ENCODE measurements at places on chromosomes 6 and 20.

GRCh38 chr6:35484921-35485392, 11.9 kb downstream of the TEAD3 start:
- DNase-seq: no peak

DNA sequence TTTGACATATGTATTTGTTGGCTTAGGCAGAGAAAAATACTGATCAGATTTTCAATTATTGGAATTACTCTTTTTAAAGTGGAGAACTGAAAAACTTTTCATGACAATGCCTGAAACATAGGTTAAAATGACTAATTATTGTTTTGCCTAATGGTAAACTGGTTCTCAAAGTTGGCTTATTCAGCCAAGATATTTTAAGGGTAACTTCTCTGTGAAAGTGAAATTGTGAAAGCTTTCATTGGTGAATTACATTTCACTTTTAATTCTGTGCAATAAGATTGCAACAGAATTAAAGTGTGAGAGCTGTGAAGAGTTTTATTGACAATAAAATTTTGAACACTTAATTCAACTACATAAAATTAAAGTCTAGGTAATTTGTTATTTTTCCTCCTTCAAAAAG, 24.5 kb downstream of the KIAA0408 start:
- no peak for DNase-seq

DNA sequence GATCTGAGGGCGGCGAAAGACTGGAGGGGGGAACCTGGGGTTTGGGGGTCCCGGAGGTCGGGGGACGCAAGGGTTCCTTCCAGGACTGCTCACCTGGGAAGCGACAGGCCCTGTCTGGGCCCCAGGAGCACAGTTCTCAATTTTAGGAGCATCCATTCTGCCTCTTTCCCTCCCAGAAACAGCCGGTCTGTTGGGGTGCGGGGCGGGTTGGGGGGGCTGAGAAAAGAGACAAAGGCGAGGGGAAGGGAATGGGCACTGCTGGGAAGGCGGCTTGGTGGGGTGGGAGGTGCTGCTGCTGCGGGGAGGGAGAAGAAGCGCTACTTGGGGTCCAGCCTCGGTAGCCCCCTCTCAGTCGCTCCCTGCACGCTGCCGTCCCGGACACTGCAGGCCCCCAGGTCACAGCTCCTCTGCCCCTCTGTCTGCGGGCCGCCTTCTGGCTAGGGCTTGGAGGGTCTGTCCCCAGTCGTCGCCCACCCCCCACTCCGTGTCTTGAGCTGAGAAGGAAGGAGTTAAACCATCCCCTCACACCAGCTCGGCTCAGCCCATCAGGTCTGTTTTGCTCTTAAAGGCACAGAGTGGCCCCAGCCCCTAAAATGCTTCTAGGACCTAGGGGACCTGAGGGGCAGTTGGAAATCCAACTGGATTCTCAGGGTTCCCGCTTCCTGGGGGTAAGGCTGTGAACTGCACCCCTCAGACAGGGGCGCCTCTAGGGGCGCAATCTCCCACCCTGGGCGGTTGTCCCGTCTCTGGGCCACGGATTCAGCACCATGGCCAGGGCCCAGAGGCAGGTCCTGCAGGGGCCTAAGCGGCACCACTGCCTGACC, 690 bp downstream of the GDAP1L1 start:
- peak; percentile 35 for DNase-seq

DNA sequence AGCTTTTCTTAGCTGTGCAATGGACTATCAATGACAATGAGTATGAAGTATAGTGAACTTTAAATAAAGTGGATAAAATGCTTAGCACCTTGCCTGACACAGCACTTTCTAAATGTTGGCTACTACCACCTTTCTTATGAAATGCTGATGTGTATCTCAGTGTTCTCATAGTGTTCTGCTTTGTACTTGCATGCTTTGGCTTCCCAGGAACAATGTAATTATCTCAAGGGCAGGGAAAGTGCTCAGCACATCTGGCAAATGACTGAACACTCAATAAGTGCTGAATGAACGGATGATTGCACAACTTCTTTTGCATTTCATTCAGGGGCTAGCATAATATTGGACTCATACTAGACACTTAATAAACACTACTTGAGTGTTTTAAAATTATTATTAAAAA, 28.2 kb upstream of the NOX3 start:
- no peak for DNase-seq

- DNase-seq: peak; percentile 70
These were observed 1.1 kb downstream of the TCP11 start for GRCh38 chr6:35139924-35140638.

DNA sequence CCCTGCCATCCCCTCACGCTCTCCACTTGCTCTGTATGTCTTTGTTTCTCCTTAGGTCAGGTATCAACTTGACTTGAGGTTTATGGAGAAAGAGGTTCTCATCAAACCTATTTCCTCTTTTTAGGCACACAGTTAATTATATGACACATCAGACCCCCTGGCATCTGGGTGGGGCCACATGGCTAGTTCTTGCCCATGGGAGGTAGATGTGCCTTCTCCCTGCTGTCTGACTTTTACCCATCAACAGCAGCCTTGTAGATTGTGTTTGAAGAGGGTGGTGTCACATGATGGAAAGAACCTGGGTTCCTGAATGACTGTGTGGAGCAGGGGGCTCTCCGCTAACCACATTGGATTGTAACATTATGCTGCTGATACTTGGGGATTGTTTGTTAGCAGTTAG, 7.2 kb upstream of the UQCC2 start:
- DNase-seq: no peak

GRCh38 chr6:140554421-140554820, 1180.0 kb upstream of the CITED2 start:
- DNase-seq: no peak

GRCh38 chr6:131683479-131683878, 17.7 kb downstream of the OR2A4 start:
- peak; percentile 70 for DNase-seq

DNA sequence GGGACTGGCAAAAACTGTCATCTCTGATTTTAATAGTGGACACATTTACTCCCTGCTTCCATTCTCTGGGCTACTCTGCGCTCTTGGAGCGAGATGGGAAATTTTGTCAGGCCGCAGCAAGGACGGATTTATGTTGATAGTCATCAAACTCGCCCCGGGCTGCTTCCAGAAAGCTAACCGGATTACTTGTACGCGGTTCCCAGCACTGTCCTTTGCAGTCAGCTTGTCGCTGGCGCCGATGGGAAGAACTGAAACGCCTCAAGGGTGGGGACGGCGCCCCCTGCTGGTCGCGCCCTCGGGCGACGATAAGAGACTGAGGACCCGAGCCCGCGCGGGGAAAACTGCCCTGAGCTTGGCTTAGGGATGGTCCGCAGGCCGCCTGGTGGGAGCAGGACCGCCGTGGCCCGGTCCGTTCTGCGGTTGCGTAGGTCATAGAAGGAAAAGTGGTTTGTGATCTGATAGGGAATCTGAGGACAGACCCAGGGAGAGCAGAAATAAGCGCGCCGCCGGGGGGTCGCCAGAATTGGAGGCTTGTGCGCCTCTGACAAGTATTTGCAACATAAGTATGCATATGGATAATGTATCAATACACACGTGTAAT, 984 bp upstream of the ABT1 start:
- DNase-seq: peak; percentile 92

DNA sequence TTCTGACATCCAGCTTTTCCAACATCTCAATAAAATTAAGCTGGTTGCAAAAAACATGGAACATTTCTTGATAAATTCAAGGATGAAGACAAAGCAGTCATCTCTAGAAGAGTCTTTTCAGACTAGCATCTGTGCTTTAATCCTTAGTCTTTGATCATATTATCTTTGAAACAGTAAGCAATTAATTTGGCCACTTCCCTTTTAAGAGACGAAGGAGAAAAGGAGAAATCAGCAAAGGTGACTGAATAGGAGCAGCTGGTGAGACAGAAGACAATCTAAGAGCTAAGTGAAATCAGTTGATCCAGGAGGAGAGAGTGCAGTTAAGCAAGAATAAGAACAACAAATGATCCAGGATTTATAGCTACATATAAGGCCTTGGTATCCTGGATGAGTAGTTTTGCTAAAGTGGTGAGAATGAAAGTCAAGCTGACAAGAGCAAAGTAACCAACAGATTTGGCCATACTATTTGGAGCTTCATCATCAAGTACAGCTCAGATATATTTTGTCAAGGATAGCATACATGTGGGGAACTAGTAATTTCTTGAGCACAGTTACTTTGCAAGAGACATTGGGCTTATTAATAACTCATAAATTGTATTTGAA, 215.5 kb downstream of the ADGB start:
- no peak for DNase-seq

GRCh38 chr6:168741942-168742782, 301.2 kb downstream of the SMOC2 start:
- no peak for DNase-seq

- DNase-seq: peak; percentile 8
These were observed 288.5 kb upstream of the STXBP5 start for GRCh38 chr6:146915671-146916127.

DNA sequence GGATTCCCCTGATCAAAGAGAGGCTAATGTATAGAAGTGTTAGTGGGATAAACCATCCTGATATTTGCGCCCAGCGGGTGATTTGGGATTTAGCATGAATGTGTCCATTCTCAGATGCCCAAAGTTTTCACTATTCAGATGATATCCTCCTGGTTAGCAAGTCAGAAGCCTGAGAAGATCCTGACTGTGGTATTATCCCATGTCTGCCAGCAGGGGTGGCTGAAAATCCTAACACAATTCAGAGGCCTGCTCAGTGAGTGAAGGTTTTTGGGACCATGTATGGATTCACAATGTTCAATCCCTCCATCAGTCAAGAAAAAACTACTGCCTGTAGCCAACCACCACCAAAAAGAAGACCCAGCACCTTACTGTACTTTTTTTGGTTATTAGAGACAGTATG, 34.1 kb upstream of the SPACA1 start:
- DNase-seq: no peak

DNA sequence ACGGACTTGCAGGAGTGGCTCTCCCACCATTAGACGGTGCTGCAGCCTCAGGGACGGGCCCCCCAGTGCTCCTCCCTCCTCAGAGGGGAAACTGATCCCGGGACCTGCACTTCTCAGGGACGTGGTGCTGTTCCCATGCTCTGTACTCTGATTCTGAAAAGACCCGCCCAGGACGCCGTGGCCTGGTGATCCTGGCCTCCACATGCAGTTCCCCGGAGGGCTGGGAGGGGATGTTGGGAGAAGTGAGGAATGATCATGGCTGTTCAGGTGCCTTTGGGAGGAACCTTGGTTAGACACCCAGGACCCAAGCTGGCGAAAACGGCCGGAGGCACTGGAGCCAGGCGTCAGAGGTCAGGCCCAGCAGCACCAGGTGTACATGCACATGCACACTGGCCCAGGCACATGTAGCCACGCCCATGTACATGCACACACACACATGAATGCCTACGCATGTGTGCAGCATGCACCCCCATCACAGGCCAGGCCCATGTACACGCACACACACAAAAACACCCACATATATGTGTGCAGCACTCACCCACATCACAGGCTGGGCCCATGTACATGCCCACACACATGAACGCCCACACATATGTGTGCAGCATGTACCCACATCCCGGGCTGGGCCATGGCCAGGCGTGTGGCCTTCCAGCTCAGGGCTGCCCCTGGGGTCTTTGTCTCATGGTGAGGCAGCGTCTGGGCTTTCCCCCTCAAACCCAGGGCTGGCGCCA, 52.6 kb upstream of the DACT2 start:
- DNase-seq: no peak

DNA sequence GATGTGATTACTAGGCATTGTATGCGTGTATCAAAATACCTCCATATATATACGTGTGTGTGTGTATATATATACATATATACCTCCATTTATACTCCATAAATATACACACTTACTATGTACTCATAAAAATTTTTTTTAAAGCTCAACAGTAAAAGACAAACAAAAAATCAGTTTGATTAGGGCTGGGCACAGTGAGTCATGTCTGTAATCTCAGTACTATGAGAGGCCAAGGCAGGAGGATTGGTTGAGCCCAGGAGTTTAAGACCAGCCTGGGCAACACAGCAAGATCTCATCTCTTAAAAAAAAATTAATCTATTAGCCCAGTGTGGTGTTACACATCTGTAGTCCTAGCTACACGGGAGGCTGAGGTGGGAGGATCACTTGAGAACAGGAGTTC, 24.6 kb downstream of the PDSS2 start:
- DNase-seq: no peak

- no peak for DNase-seq
These were observed 23.6 kb downstream of the FOXQ1 start for GRCh38 chr6:1335367-1336037.

DNA sequence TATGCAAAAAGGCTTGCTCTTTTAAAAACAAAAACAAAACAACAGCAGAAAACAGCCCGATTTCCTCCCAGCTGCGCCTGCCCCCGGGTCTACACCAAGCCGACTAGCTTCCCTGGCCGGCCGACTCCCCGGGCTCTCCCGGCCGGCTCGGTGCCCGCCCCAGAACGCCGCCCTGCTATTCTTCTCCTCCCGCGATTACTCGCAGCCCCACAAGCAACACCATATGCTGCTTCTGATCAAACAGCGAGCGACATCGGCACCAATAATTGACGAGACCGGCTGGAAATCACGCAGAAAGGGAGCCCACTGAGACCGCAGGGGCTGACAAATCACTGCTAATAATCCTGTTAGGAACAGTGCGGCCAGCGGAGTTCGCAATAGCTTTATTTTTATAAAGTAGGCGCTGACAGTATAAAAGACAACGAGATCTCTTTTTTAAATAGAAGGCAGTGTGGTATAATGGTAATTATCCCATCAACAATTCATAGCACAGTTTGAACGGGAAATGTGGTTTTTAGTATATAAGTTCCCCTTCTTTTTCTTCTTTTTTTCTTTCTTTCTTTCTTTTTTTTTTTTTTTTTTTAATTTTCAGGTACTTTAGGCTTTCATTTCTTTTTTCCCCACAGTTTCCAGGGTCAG, 3.3 kb downstream of the SIM1 start:
- no peak for DNase-seq

GRCh38 chr6:140711019-140711613, 1336.7 kb upstream of the CITED2 start:
- DNase-seq: no peak

DNA sequence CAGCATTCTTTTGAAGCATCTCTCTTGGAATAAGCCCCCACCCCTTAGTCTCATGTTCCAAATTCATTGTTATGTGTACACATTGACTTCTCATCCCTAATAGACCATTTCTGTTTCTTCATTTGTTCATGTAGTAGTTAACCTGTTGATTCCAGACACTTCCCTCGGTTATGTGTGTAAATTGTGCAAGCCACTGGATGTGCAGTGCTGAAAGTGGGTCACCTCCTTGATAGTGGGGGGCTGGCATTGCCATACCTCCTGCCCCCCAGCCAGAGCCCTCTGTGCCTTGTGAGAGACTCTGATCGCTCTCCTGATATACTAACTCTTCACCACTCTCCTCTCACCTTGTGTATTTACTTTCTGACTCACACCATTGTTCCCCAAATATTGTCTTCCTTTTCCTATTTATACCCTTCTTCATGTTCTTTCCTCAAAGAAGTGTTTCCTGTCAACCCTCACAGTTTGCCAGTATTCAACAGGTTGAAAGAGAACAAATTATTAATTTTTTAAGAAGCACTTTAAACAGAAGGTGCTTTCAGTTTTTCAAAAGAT, 59.0 kb downstream of the HIVEP1 start:
- DNase-seq: no peak

DNA sequence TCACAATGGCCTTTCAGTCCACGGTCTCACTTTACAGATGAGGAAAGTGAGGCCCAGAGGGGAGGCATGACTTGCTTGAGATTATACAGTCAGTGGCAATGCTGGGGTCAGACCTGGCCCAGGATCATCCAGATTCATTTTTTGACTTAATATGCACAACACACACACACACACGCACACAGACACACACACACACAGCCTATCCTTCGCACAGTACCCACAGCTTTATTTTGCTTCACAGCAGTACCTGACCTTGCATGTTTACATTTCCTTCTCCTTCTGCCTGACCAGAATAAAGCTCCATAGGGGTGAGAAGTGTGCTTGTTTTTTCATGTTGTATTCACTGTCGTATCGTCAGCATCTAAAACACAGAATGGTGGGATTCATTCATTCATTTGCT, 79.8 kb downstream of the VEGFA start:
- DNase-seq: no peak
